ENCODE measurements at places on chromosomes 12 and 14.
A peak's percentile ranks its signal among the peaks of the same experiment; 100 is the strongest.

- DNase-seq, result no peak
Observed at GRCh38 chr12:5440978-5441377, 9.1 kb downstream of the NTF3 start.

- no peak for DNase-seq
Observed at GRCh38 chr14:103206023-103206481, 82.8 kb downstream of the TNFAIP2 start.

DNA sequence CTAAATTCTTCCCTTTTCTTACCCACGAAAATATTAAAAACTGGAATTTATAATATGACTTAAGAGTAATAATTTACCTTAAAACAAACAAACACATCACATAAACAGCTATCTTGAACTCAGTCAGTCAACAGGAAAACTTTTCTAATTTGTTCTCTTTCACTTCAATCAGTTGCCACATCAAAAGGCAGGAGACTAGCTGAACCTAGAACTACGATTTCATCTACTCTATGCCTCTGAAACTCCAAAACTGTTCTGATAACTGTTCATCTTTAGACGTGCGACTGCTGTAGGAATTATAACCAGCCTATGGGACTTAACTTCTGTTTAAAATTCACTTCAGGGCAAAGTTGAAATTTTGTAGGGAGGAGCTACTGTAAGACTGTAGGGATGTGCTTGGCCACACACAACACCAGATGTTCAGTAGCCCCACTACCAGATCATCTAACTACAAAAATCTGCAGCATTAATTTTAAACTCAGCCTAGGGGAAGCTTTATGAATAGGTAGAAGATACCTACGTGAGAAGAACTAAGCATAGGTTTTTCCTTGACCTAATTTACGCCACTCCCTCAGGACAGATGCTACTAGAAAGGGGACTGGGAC is 7.6 kb upstream of the RAD51AP1 start:
- no peak for DNase-seq

GRCh38 chr12:103705927-103706326 is 118.9 kb downstream of the STAB2 start:
- no peak for DNase-seq

DNA sequence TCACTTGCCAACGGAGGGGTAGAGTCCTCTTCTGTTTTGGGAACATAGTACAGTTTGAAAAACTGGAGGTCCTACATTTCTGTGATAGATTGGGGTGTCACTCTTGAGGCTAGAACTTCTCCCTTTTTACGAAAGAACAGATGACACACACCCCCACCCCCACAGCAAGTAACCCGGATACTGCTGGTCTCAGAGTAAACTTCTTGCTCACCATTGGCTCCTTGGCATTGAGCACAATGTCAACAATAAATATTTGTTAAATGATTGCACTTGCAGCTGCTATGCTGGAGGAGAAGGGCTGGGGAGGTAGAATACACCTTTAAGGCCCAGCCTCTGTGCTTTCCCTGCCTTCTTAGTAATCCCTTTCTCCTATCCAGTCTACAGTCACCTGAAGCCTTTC is 149.8 kb downstream of the TGFB3 start:
- DNase-seq, result no peak

DNA sequence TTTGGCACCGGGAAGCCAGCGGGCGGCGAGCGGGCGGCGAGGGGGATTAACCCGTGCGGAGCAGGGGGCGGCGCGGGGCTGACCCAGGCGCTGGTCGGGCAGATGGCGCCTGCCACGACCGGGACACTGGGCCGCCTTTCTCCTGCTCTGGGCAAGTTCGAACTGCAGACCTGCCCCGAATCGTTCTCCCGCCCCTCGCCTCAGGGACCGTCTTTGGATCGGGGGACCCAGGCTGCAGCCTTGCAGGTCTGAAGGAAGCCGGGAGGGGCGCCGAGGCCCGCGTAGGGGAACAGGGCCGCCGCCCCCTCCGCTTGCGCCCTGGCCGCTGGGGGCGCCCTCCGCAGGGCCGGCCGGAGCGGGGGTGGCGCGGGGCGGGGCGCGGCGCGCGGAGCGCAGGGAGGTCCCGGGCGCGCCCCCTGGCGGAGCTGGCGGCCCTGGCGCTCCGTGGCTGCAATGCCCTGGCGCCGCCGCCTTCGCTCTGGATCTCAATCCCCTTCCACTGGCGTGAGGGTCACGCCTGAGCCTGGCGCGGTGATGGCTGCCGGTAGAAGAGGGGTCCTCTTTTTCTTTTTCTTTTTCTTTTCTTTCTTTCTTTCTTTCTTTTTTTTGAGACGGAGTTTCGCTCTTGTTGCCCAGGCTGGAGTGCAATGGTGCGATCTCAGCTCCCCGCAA is 449 bp upstream of the LTBP2 start:
- DNase-seq, result peak; percentile 16
